ENCODE measurements at places on chromosomes 1 and 21.
A peak's percentile ranks its signal among the peaks of the same experiment; 100 is the strongest.

DNA sequence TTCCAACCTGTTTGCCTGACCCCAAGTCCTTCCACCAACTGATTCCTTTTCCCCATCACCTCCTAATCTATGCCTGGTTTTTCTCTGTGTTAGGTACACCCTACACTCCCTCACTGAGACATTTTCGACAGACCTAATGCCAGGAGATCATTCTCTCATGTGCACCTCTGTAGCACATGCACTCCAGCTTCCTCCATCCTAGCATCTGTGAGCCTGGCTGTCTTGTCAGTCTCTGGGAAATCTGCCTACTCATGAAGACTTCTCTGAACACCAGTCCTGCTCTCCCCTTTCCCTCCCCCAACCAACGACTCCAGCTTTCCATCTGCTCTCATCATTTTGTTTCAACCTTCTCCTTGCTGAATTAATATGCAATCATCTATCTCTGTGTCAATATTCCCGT lies 987 bp downstream of the MED8 start:
- no peak for DNase-seq

GRCh38 chr21:38756746-38757145 lies 49.0 kb upstream of the ETS2 start:
- DNase-seq = peak; percentile 44

GRCh38 chr1:70536708-70537366 lies 125.8 kb downstream of the CTH start:
- DNase-seq = no peak

GRCh38 chr21:36846631-36847030 lies 119.8 kb downstream of the HLCS start:
- no peak for DNase-seq

Measured in fibroblast of the aortic adventitia (primary cell).